ENCODE measurements at places on chromosomes 6 and 20. TPM values are rescaled to one million over a fixed set of nuclear protein-coding genes. Genes with fewer than 3 reads are reported as not detected.

- DNase-seq = no peak
Observed at GRCh38 chr6:75308250-75308988, 23.8 kb upstream of the TMEM30A start.

GRCh38 chr20:37911838-37912281 lies 8.9 kb downstream of the VSTM2L start:
- DNase-seq = no peak

- peak; percentile 40 for DNase-seq
Observed at GRCh38 chr6:31901415-31901952, 402 bp downstream of the ZBTB12 start.

- DNase-seq = peak; percentile 22
Observed at GRCh38 chr6:27238010-27238983, 9.2 kb upstream of the PRSS16 start.

- peak; percentile 80 for DNase-seq
Observed at GRCh38 chr6:38493931-38494547, 145.7 kb downstream of the BTBD9 start.

GRCh38 chr20:47501116-47501481 lies 588 bp upstream of the NCOA3 start:
- DNase-seq = no peak

DNA sequence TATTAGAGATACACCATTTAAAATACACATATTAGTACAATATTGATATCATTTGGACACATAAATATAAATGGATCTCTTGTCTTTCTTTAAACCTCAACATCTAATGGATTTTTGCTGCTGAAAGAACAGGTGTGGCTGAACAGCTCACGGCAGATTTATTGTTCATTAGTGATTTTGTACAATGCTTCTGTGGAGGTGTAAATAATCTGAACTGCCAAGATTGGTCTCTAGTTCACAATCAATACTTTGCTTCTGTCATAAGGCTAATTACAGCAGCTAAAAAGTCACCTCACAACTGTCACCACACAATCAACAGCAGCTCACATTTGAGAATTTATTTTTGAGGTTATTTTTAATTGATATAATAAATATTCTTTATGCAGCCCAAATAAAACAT lies 162.0 kb upstream of the SIM1 start:
- no peak for DNase-seq

Gene UQCC2
- 20.0 TPM for total RNA-seq

DNA sequence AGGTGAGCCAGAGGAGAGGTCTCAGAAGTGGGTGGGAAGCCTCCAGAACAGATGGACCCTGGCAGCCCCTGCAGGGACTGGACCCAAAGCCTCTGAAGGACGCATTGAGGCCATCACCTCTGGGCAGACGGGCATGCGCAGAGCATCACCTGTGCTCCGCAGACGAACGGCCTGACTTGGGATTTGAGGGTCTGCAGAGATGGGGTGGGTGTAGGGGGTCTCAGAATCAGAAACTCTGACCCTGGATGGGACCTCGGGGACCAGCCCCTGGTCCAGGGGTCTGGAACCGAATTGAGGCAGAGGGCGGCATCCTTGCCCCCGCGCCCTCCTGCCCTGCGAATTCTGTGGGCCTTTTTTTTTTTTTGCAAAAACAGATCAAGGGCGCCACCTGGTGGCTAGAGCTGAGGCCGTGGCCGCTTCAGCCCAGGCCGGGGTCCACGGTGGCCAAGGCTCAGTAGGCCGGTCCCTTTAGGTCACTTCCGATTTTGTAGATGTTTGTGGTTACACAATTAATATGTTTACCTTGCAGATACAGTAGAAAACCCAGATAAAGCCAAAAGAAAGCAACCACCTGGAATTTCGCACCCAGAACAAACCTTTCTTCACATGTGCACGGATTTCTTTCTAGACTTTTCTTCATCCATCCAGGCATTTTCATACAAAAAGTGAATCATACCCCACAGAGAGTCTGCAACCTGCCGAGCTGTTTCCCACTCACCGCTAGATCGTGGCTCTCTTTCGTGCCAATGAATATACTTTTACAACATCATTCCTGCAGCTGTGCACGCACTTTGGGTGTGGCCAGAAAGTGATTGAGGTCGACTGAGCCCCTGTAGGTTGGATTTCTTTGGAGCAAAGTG lies 25.9 kb downstream of the ZBP1 start:
- peak; percentile 59 for DNase-seq

Gene ZC2HC1B
- total RNA-seq = not detected

Gene AVP
- total RNA-seq = not detected

GRCh38 chr6:170464524-170464979 lies 88.6 kb downstream of the PSMB1 start:
- no peak for DNase-seq

DNA sequence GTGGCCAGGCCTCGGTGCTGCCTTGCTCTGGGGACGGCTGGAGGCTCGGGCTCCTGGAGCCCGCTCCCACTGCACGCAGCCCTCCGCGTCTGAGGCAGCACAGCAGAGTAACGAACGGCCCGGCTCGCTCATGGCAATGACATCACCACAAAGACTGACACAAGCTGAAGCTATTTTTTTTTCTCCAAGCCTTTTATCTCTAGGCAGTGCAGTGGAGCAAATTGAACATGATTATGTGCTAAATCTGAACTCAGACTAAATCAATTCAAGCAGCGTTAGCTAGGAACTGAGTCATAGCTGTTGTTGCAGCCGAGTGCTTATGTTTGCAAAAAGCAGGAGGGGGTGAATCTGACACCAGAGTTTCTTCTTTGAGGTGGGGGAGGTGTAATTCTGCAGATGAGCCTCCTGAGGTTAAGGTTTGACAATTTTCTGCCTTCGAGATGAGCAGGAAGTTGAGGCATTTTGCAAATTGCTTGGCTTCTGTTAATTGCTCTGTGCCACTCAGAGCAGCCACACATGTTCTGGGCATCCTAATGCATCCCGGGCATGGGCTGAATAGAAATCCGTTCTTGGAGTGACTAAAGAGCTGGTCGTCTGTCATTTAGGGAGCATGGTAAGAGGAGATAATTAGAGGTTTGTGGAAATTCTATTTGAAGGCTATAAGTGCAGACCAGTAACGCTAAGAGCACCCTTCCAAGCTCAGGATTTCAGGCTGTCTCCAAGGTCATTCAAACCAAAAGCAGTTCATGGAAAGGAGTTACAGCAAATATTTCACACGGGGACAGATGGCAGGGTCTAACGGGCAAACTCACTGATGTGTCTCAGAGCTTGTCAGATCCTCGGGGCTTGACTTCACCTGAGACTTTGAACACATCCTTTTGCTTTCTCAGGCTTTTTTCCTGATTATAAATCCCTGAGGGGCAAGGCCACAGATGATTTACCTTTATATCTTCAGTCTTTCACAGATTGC lies 155.1 kb upstream of the ENPP5 start:
- no peak for DNase-seq

All from lung microvascular endothelial cell (primary cell).